ENCODE measurements at places on chromosomes 16 and 17.

GRCh38 chr16:52209227-52209626 is 337.7 kb downstream of the TOX3 start:
- DNase-seq, result no peak

- DNase-seq, result no peak
These were observed 25.5 kb downstream of the CACNG4 start for GRCh38 chr17:66990047-66990446.

- DNase-seq, result no peak
These were observed 2.8 kb downstream of the ATXN1L start for GRCh38 chr16:71848622-71849021.

GRCh38 chr16:70736465-70737376 is 50.9 kb upstream of the MTSS2 start:
- DNase-seq, result no peak

DNA sequence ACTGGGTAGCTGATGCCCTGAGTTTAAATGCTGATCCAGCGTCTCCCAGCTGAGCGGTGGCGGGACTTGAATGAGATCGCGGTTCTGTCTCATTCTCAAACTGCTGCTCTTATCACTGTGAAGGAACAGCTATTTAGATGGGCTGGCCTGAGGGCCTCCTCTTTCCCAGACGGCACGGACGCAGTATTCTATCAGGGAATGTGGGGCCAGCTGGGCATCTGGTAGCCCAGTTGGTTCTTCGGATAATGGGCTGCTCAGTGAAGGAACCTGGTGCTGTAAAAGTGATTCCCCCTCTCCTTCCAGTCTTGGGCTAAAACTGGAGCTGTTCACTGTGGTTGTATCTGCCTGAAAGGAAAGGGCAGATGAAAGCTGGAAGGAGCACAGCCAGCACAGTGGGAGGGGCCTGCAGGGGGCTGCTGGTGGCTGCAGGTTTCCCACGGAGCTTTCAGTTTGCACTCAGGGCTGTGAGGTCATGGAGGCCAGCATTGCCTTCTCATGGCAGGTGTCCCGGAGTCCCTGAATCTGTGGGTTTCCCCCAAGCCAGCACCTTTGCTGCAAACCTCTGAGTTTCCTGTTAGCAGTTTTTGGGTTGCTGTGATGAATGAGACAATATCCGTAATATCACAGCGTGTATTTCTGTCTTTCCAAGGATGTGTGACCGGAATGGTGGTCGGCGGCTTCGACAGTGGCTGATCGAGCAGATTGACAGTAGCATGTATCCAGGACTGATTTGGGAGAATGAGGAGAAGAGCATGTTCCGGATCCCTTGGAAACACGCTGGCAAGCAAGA is 3.6 kb downstream of the IRF8 start:
- no peak for DNase-seq

GRCh38 chr16:66977341-66978113 is 10.9 kb upstream of the CES4A start:
- DNase-seq, result peak; percentile 79

DNA sequence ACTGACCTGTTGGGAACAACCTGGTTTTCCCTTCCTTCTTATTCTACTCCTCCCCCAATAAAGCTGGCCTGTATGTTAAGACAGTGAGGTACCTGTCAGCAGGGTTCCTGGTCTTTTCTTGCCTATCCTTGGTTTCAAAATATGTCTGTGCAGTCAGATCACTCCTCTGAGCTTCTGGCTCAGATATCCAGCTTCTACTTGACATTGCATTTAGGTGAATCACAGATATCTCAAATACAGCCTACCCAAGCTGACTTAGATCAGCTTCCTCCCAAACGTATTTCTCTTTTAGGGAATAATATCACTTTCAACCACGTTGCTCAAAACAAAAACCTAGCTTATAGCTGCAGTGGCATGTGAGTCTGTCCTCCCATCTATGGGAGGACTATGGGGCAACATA is 48.7 kb downstream of the TEX14 start:
- no peak for DNase-seq

GRCh38 chr17:57337390-57337789 is 81.1 kb downstream of the MSI2 start:
- no peak for DNase-seq

- DNase-seq, result no peak
These were observed 11.1 kb downstream of the NLRC5 start for GRCh38 chr16:57000271-57001025.

GRCh38 chr17:81575836-81576235 is 23.7 kb upstream of the FAAP100 start:
- DNase-seq, result no peak

DNA sequence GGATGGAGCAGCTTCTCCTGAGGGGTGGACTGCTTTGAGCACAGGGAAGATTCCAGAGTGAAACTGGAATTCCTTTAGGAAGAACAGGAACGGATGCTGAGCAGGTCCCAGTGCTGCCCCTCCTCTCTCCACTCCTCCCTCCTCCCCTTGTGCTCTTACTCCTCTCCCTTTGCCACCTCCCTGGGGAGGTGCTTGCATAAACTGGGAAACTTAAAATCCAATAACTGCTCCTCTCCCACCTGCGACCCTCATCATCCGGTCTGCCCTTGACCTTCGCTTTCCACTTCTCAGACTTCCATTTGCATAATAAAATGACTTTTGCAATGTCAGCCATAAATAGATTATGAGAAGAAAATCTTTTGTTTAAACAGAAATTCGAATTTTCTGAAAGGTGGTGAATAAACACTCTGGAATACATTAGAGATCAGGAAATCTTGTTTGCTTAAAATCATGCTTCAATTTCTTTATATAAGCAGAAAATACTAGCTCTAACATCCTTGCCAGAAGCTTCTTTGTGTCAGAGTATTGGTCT is 23.7 kb downstream of the HSBP1 start:
- no peak for DNase-seq

DNA sequence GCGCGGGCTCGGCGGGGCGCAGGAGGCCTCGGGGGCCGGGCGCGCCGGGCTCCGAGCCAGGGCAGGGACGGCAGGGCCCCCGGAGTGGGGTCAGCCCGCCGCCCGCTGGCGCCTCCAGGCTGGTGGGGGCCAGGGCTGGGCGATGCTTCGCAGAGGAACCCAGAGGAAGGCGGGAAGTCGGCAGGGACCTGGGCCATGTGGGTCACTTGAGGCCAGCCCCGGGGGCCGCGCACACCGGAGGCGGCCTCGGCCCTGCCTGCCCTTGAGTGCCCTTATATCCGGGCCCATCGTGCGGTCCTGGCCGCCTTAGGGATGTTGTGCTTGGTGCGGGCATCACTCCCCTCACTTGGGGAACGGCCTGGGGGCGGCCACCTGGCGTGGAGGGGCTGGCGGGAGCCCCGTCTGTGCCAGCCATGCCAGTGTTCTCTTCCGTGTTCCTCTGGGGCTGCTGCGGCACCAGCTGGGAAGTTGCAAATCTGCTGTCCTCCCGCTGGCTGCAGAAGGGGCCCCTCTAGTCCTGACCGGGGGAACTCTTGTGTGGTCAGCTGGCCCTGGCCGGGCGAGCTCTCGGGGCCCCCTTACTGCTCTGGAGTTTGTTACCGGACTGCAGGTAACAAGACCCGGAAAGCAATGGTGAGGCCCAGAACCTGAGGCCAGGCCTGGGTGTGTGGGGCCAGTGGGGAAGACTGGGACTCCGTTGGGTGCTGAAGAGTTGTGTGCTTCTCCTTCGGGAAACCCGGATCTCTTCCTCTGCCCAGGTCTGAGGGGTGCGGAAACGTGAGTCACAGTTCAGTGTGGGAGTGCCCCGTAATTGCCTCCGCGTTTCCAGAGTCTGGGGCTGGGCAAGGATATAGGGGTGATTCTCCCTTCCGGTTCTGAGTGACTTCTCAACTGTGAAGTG is 849 bp downstream of the CAPN15 start:
- no peak for DNase-seq

- no peak for DNase-seq
These were observed 4.9 kb downstream of the LASP1 start for GRCh38 chr17:38874505-38875400.

DNA sequence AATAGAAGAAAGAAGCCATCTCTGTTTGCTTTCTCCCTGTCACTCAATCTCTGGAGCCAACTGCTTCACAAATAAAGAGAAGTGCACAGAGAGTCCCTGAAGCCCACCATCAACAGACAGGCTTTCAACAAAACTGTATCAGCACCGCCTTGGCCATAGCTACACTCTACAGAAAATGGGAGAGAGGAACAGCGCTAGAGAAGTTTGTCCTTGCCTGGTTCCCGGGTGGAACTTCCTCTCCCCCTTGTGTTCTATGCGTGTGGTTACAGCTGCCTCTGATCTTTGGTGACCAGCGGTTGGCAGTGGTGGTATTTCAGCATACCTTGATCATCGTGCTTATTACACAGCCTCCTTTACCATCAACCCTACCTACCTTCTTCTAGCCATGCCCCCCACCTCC is 91.4 kb upstream of the CCL2 start:
- no peak for DNase-seq

DNA sequence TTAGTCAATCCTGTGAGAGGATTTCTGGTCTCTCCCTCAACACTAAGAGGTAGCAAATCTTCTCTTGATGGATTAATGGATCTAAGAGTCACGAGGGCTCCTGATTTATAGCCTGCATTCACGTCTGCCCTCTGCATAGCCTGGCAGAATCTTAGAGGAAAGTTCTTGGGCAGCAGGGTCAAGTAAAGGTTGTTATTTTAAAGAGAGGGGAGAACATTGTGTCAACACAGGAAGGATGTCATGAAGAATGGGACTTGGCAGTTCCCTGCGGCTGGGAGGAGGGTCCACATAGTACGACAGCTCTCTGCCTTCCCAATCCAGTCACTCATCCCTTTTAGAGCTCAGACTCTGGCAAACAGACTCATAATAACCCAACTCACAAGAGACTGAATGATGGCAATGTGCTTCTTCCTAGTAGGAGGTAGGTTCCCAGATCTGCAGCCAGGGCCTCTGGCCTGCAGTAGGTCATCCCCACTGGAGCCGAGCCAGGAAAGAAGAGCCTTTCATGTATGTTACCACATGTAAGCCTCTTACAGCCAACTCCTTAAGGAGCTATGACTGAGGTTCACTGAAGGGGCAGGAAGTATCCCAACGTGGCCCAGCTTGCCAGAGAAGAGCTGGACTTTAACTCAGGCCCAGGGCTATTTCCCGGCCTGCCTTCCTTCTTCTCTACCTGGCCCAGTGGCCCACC is 25.4 kb upstream of the RPTOR start:
- no peak for DNase-seq

Data from muscle of arm (tissue), 14 donors.